ENCODE measurements at places on chromosomes 11 and 22. TPM values are rescaled to one million over a fixed set of nuclear protein-coding genes. Genes with fewer than 3 reads are reported as not detected.

The OR51B4 gene
- total RNA-seq, result 0.52 TPM

The HTR3B gene
- not detected for total RNA-seq

The MS4A15 gene
- not detected for total RNA-seq

The ANGPTL5 gene
- total RNA-seq, result not detected

The MED17 gene
- 18.9 TPM for total RNA-seq

The ANO5 gene
- 3.3 TPM for total RNA-seq

The VPS11 gene
- total RNA-seq, result 17.6 TPM

The HINFP gene
- total RNA-seq, result 11.9 TPM

The VPREB3 gene
- not detected for total RNA-seq

The MS4A7 gene
- total RNA-seq, result 10.9 TPM

The PHOX2A gene
- total RNA-seq, result not detected

The TIRAP gene
- total RNA-seq, result 8.3 TPM

The OR5M8 gene
- not detected for total RNA-seq

The A4GALT gene
- total RNA-seq, result 6.9 TPM

The BIRC3 gene
- total RNA-seq, result 5.3 TPM
